ENCODE measurements at places on chromosomes 7 and 10.

- DNase-seq, result no peak
These were observed 1203.2 kb downstream of the SORCS3 start for GRCh38 chr10:105844241-105844640.

- no peak for DNase-seq
These were observed 2.3 kb downstream of the RNF216 start for GRCh38 chr7:5779141-5779540.

- DNase-seq, result no peak
These were observed 101.8 kb downstream of the MKI67 start for GRCh38 chr10:128024426-128024825.

- DNase-seq, result no peak
These were observed 91.7 kb upstream of the CHST15 start for GRCh38 chr10:124185084-124185483.

- no peak for DNase-seq
These were observed 806.2 kb downstream of the CNTNAP2 start for GRCh38 chr7:146922782-146923181.

DNA sequence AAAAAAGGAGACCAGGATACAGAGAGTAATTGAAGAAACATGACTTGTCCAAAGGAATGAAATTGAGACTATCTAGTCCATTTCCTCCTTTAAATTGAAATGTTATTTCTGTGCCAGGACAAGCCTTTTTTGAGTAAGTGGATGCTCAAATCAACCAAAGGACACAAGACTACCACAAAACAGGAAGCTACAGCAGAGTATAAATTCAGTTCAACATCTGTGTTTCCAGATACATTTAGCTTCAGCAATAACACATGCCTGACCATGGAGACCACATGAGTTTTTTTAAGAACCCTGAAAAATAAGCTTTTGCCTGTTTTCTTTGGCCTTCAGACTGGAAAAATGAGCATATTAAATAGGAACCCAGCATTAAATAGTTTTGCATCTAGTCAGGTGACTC lies 707.5 kb downstream of the ZWINT start:
- no peak for DNase-seq

GRCh38 chr10:51171946-51172345 lies 97.7 kb downstream of the PRKG1 start:
- DNase-seq, result no peak

DNA sequence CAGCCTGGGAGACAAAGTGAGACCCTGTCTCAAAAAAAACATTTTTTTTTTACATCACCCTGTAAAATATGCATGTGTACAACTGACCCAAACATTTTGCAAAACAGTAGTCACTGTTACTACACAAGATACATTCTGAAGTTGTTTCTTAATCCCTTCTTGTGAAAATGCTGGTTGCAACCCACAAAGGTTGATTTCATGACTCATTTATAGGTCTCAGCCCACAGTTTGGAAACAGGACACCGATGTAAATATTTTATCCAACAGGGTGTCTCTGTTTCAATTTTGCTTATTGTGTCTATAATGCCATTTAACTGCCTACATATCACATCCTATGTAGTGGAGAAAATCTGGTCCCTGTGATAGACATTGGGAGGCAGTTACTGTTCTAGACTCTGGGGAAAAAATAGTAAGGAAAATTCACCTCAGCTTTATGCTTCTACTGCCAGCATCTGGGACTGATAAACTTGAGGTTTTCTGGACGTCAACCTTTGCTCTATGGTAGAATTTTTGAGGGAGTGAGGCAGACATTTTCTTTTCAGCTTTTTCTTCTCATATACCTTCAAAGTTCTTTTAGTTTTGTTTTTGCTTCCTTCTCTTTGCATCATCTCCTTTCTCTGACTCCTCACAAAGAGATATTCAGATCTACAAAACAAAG lies 1.6 kb upstream of the RAB19 start:
- DNase-seq, result no peak

GRCh38 chr10:99788598-99789256 lies 6.3 kb downstream of the ABCC2 start:
- DNase-seq, result no peak

- no peak for DNase-seq
These were observed 134.1 kb upstream of the FAM20C start for GRCh38 chr7:58316-58715.

GRCh38 chr10:129161150-129161549 lies 305.9 kb upstream of the MGMT start:
- no peak for DNase-seq

DNA sequence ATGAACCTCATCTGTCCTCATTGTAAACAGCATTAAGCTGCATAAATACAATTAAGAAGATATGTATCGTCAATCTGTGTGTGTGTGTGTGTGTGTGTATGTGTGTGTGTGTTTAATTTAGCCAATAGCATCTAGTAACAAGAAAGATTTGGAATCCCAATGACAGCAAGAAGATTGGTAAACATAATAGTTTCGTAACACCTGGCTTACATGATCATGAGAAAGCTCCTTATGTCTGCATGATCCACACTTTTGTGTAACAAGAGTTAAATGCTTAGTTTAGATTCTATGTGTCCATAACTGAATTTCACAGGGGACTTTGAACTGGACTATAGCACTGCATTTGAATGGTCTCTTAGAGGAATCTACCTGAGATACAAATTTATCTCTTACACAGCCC lies 191.0 kb upstream of the BET1 start:
- DNase-seq, result no peak

DNA sequence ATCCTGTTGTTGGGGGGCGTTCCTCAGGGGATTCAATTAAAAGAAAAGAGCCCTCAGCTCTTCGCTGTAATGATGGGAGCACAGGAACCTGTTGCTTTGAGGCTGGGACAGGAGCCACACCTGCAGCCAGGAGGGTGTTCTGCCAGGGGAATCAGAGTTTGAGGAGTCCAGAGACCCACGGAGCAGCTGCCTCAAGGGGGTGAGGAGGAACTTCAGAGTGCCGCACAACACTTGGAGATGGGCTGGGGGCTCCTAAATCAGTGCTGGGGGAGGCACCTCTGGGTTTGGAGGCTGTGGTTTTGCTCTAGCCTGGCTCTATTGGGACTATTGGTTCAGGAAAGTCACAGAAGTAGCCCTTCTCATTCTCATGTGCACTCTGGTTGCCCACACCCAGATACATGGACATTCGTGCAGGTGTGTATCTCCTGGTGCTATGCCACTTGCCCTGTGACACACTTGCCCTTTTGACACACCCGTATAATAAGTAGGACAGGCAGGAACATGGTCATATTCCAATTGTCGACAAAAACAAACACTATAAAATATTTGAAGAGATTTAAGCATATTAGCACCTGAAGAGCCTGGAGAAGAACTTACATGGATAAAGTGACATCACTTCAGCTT lies 98.1 kb downstream of the PTPN20 start:
- no peak for DNase-seq

- DNase-seq, result no peak
These were observed 11.0 kb upstream of the IL6 start for GRCh38 chr7:22715969-22716368.

GRCh38 chr10:58920655-58921003 lies 255.8 kb upstream of the PHYHIPL start:
- no peak for DNase-seq

GRCh38 chr7:13800694-13801448 lies 188.6 kb downstream of the ETV1 start:
- DNase-seq, result no peak

- DNase-seq, result peak; percentile 16
These were observed 686 bp downstream of the AASS start for GRCh38 chr7:122143376-122143750.

GRCh38 chr7:5384618-5385017 lies 39.0 kb downstream of the TNRC18 start:
- no peak for DNase-seq

DNA sequence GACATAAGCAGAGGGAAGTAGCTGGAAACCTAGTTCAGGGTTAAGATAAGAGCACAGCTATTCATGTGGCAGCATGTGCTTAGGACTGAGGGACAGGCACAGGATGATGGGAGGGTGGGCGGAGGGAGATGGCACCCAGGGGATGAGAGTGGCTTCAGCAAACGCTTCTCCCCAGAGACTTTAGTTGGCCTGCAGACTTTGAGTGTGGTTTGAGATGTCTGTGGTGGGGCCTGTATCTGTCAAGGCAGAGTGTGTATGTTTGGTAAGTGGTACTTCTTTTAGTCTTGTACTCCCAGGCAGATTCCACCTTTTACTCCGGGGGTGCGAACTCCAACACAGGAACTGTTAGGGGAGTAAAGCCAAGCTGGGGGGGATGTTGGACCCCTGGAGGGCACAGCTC lies 88.9 kb downstream of the WDFY4 start:
- DNase-seq, result no peak

DNA sequence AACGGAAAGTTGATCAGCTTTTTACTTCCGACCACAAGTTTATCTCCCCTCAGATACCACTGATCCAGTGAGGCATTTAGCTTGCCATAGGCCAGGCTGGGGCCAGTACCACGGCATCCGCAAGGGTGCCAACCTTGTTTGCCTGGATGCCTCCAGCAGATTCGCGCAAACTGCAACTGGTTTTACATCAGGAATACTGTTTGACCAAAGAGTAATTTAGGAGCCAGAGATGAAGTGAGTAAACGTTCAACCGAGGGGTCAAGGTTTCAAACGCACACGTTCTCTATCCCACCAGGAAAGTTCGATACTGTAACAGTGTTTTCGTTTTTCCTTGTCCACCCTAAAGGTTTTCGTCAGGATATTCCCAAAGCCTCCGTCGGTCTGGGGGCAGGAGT lies 266 bp upstream of the MDFIC start:
- no peak for DNase-seq

DNA sequence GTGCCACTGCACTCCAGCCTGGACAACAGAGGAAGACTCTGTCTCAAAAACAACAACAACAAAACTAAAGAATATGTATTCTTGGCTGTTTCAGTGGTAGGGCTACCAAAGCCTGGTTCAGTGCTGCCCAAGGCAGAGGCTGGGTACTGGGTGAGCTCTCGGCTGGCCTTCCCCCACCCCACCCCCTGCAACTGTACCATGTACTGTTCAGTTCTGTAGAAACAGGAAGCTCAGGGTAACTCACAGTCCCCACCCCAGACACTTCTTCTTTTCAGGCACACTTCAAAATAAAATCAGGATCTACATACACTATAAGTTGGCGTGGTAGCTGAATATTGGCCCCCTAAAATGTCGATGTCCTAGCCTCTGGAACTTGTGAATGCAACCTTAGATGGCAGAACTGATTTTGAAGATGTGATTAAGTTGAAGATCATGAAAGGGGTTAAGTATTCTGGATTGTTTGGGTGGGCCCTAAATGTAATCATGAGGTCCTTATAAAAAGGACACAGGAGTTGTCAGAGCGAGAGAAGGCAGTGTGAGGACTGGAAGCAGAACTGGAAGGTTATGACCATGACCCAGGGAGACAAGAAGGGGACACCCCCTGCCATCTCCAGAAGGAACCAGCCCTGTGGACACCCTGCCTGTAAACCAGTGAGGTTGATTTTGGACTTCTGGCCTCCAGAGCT lies 31.2 kb downstream of the TBXAS1 start:
- DNase-seq, result peak; percentile 3

GRCh38 chr7:134890246-134891240 lies 95.8 kb upstream of the AGBL3 start:
- DNase-seq, result peak; percentile 31

DNA sequence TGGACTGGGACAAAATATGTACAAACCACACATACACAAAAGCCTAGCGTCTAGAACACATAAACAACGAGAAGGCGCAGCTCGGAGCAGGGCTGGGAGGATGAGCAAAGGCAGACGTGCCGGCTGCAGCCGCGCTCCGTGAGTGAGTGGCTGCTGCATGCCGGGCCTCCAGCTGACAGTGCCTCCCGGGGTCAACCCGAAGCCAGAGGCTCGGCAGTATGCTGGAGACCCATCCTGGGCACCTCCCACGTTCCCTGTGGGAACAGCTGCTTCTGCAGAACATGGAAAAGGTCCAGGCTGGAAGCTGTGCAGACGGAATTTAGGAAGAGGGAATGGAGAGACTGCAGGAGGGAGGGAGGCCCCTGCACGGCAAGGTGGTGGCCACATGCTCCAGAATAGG lies 3.6 kb upstream of the GPR146 start:
- no peak for DNase-seq

- DNase-seq, result no peak
These were observed 239.1 kb downstream of the KCNMA1 start for GRCh38 chr10:77398558-77398957.

- DNase-seq, result no peak
These were observed 63.1 kb upstream of the LRRTM3 start for GRCh38 chr10:66862687-66863258.

- DNase-seq, result peak; percentile 44
These were observed at the start of gene AQP1 for GRCh38 chr7:30911561-30911969. Gene AQP1, plus strand, starts transcription at chr7:30911853. Its CDS starts 57 bp downstream, at chr7:30911910.

- DNase-seq, result no peak
These were observed 51.6 kb downstream of the CREB3L2 start for GRCh38 chr7:137950263-137950621.

DNA sequence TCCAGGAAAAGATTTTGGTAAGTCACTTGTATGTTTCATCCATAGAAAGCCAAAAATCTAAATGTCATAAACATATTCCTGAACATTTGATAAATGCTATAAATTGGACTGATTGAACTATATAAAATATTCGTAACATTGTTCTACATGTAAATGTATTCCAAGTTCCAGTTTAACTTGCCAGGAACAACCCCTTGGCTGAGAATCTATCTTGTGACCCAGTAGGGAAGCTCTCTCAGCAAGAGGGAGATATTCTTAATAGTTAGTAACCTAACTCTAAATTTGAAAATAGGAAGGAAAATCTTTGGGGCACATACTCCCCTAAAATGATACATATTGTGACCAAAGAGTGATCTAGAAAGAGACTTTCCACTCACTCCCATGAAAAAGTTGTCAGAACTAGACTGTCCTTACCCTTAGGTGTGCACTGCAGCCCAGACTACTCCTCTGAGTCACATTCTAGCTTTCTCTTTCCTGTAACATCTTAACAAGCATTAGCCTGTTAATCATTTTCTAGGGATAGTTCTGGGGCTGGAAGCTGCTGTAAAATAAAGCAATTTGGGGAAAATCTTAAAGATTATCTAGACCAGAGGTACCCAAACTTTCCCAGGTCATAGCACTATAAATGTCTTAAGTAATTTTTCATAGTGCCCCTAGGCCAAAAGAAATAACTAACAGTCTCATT lies 73.7 kb upstream of the SKAP2 start:
- DNase-seq, result no peak

- DNase-seq, result no peak
These were observed at the start of gene MRLN for GRCh38 chr10:59753267-59753666. Gene MRLN, minus strand, starts transcription at chr10:59753455.

DNA sequence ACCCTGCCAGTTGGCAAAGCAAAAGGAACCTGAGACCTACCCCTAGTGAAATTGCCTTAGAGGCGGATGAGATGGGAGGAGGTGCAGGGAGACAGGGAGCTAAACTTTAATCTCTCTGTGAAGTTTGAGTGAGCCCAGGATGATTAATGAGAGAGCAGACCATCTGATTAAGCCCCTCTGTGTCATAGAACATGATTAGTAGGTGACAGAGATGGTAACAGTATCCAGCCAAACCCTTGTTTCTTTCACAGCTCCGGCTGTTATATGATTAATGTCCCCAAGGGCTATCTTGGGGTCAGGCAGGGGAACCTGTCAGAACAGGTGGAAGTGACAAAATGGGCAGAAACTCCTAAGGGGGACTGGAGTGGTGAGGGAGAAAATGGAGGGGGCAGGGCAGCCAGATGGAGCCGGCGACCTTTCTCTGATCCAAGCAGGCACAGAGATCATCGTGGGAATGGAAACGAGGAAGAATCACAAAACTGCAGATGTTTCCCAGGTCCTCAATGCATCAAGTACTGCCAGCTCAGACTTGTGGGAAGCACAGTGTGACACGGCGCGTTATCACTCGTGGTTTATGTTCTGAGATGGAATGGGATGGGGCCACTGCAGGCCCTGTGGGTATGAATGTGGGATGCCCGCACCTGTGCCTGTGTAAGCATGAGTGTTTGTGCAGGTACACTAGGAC lies 684.2 kb downstream of the LRMDA start:
- DNase-seq, result no peak
